Stimulated activated CD8-positive, alpha-beta memory T cell treated with anti-CD3 and anti-CD28 coated beads, Interleukin-4, amount 100 ng/mL, for 4 hours (primary cell): ENCODE measurements at places on chromosomes 13 and 19.

- no peak for DNase-seq
These were observed 1598.6 kb downstream of the SLITRK5 start for GRCh38 chr13:89269737-89270136.

DNA sequence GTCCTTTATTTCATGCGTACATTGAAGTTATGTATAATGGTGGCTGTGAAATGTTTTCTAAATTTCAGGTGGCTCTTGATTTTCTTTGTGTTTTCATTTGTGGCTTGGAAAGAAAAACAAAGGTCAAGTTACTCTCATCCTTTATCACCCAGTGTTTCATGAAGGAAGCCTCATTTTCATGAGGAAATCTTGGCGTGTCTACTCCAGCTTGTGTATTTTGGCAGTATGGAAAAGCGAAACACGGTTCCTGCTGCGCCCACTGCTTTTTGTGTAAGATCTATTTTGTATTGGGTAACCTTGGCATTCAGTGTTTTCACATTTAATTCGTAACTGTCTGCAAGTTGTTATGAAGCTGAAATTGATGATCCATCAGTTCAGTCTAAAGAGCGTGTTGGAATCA, 147.0 kb upstream of the RNF113B start:
- no peak for DNase-seq

DNA sequence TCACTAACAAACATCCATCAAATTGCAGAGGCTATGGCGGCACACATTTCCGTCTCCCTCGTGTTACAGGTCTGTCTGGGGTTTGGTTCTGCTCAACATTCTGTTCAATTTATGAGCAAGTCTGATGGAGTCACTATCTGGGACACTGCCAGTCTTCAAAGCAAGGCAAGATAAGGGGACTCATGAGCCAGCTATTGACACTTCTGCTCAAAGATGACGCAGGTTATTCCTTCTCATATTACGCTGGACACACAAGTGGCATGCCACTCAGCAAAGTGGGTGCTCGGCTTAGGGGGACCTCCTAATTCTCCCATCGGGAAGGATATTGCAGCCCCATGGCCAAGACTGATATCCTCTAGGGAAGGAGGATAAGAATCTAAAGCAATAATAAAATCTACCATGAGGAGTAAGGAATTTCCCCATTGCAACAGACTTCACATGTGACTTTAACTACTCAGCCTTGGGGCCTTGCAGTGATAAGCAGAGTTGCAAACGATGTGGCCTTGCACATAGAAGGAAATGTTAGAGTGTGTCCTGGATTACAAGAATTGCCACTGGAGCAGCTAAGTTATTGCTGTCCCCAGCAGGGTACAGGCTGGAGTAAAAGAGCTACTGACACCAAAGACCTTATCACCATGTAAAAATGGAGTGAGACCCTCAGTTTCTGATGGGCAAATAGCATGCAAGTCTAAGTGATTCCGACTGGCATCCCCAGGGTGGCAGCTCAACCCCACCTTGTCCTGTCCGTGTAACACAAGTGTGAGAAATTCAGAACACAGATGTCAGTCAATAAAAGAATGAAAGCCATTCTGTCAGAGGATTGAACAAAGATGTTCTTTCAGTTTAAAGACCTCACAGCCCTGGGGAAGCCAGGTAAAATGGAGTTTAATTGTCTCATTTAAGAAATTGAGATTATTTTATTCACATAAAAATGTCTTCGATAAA, 306.1 kb downstream of the IRS2 start:
- DNase-seq = no peak

DNA sequence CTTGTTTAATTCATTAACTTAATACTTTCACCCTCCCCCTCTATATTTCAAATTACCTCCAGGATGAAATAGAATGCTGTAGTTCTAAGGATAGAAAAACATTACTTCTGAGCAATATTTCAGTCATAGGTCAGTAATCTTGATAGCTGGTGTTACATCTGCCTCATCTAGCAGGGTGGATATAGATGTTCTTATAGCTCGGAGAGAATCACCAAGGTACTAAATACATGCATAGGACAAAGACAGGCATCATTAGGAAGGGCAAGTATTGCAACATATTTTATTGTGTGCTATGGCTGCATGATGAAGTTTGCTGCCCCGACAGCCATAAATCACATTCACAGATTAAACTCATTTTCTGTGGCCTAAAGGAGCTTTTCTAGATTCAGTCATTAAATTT, 601.0 kb downstream of the FGF9 start:
- no peak for DNase-seq

- no peak for DNase-seq
These were observed 155.5 kb upstream of the STARD13 start for GRCh38 chr13:33441015-33441414.

DNA sequence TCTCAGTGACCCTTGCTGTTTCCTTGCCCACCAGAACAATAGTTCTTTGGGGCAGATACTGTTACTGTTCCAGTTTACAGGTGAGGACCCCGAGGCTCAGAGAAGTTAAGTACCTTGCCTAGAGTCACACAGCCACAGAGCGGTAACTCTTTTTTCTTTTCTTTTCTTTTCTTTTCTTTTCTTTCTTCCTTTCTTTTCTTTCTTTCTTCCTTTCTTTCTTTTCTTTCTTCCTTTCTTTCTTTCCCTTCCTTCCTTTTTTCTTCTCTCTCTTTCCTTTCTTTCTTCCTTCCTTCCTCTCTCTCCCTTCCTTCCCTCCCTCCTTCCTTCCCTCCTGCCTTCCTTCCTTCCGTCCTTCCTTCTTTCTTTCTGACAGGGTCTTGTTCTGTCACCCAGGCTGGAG, 4.9 kb upstream of the PRX start:
- no peak for DNase-seq

- DNase-seq = peak; percentile 13
These were observed 23.4 kb downstream of the ZDHHC20 start for GRCh38 chr13:21435687-21436151.

DNA sequence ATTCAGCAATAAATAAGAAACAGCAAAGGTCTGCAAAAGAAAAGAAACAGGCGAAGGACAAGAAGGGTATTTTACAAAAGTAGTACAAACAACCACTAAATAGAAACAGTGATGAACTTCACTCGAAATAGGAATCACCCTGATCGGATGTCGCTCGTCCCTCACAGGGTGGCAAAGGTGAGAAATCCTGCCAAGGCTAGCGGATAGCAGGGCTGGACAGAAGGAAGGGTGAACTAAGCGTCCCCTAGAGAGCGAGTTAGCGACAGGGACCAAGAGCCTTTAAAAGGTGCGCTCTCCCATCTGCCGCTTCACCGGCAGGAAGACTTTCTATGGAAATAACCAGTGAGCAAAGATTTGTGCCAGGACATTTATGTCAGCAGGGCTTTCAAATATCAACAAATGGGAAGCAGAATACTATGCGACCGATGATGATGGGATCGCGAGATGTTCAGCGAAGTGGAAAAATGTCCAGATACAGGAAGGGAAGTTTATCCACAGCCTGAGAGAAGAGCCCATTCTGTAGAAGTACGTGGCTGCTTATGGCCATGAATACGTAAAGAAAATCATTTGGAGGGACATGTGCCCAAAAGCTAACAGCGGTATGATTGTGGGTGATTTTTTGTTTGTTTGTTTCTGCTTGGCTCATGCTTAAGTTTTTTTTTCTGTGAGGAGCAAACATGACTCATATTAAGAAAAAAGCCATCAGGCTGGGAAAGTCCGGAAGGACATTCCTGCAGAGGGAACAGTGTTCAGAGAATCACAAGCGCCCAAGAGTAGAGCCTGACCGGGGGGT, 18.9 kb downstream of the ELAVL1 start:
- no peak for DNase-seq

DNA sequence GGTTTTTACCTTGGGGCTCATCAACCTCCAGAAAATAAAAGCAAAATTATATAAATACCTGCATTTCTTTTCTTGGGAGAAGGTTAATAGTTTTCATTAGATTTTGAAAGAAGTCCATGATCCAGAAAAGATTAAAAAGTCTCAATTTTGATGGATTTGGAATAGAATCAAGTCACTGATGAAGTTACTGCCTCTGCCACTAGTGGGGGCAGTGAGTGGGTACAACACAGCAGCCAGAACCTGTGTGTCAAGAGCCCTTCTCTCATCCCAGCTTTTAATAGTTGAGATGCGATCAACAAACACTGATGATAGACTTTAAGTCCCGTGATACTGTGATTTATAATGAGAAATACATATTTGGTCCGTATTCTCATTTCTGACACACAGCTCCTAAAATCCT, 686.7 kb downstream of the DIAPH3 start:
- no peak for DNase-seq

GRCh38 chr13:88005188-88005587, 334.0 kb downstream of the SLITRK5 start:
- no peak for DNase-seq

DNA sequence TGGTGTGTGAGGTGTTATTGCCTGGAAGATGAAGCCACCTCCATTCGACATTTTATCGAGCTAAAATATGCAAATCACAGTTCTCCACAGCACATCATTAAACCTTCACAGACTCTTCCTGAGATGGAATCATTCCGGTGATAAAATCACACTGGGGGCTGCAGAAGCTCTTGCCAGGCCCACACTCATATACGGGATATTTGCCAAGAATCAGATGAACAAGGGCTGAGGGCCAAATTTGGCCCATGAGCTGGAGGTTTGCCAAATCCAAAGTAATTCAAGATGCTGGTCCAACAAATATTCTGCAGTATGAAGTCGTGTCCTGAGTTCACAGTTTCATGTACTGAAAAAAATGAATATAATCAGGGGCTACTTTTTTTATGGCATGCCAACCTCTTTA, 16.7 kb upstream of the RXFP2 start:
- DNase-seq = no peak

DNA sequence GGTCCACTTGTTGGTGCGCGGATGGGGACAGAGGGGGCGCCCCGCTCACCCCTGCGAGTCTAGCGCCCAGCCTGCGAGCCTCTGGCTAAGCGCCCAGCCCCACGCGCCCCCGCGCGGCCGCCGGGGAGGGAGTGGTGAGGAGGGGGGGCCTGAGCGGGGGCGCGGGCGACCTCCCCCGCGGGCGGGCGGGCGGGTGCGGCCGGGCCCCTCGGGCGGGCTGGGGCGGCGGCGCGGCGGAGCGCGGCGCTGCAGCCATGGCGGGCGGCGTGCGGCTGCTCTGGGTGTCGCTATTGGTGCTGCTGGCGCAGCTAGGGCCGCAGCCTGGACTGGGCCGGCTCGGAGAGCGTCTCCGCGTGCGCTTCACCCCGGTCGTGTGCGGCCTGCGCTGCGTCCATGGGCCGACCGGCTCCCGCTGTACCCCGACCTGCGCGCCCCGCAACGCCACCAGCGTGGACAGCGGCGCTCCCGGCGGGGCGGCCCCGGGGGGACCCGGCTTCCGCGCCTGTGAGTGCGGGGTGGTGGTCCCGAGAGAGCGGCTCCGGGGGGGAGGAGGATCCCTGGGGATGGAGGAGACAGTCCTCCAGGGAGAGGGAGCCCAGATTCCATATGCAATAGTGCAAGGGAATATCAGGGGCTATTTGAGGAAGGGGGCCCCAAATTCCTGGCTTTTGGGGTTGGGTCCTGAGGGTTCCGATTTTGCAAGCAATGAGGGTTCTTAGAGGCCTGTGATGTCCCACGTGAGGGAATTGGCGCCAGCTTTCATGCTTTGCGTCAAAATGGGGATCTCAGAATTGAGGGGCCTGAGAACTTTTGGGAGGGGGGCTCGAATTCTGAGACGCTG, at the start of gene LTBP4:
Gene LTBP4, plus strand, starts transcription at position 236 of the 841 bp plus-strand sequence. Its CDS starts 19 bp downstream, at position 255.
- DNase-seq = no peak

DNA sequence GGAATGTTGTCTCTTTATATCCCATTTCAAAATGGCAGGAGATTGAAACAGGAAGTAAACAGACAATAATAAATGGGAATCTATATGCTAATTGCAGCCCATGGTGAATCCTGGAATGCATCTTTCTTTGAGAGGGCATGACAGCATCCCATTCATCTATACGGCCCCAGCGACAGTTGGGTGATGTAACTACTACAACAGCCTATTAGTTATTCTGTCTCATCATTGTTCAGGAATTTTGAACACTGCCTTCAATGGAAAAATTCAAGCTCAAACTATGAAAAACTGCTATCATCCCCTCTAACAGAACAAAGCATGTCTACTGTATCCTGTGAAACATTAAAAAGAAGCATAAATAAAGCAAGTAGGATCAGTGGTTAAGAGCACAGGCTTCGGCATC, 262.1 kb downstream of the DCT start:
- no peak for DNase-seq

GRCh38 chr13:80339912-80340650, 845 bp downstream of the SPRY2 start:
- no peak for DNase-seq

GRCh38 chr13:67860315-67860714, 630.2 kb upstream of the PCDH9 start:
- DNase-seq = no peak

DNA sequence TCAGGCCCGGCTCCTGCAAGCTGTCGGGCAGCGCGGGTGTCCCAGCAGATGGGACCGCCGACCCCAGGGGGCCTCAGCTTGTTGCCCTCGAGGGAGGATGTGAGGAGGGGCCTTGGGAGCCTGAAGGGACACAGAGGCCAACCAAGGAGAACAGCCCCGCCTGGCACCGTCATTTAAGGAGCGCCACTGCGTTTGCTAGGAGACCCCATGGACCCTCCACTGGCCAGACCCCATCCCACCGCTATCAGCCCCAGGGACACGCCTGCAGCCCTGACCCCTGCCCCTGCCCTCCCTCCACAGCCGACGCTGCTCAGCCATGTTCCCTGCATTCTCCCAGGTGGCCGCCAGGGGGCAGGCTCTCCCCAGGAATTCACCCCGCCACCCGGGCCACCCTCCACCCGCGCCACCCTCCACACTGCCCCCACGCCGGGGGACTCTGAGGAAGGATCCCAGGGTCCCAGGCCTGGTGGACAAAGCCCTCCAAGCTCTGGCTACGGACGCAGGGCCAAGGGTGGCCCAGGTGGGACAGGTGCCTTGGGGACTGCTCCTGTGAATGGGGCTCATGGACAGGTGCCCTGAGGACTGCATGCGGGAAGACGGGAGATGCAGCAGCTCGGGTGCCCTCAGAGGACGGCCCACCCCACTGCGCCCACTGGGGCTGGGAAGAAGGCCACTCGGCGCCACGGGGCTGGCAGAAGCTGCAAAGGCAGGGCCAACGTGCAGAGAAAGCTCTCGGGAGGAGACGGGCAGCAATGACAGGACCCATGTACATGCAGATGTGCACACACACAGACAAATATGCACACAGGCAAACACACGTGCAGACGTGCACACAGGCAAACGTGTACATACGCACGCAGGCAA, 34.4 kb downstream of the PIP5K1C start:
- DNase-seq = peak; percentile 45

DNA sequence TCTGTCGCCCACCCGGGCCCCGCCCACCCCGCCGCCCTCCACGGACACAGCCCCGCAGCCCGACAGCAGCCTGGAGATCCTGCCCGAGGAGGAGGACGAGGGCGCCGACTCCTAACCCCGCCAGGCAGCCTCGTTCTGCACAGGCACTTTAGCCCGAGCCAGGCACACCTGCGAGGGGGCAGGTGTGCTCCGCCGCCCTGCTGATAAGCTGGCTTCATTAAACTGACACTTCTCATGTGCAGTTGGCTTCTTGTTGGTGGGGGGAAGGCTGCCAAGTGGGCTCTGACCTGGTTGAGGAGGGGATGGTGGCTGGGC, 8.2 kb downstream of the IL4I1 start:
- no peak for DNase-seq

DNA sequence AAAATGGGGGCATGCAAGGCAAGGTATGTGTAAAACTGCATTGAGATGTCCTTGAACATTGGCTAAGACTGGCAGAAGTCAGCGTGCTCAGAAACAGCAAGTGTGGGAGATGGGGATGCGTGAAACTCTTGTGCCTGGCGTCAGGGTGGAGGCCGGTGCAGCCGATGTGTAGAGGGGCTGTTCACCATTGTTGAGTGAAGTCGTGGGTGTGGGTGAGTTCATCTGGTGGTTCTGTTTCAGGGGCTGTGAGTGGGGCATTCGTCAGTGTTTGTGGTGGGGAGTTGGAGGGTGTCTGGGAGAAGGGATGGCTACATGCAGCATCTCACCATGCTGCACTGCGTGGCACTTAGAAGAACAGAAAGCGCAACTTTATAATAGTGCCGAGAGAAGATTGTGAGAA, 11.4 kb upstream of the MIA start:
- DNase-seq = no peak
